Airway epithelial cell (primary cell): ENCODE measurements at places on chromosomes 4 and X. TPM values are rescaled to one million over a fixed set of nuclear protein-coding genes. Genes with fewer than 3 reads are reported as not detected.

TMEM131L gene
- total RNA-seq: 11.3 and 11.7 TPM in 2 replicates

MEPE gene
- total RNA-seq: not detected in 2 replicates

SOWAHB gene
- total RNA-seq: 17.3 and 21.4 TPM in 2 replicates

GAB3 gene
- not detected in 2 replicates for total RNA-seq

ATXN3L gene
- total RNA-seq: not detected in 2 replicates

RADX gene
- total RNA-seq: 2.2 and 2.3 TPM in 2 replicates

KLKB1 gene
- not detected in 2 replicates for total RNA-seq

CCDC160 gene
- total RNA-seq: 0.21 and 0.23 TPM in 2 replicates

CFAP47 gene
- total RNA-seq: not detected in 2 replicates

NRK gene
- 0.35 and 1.6 TPM in 2 replicates for total RNA-seq

SCD5 gene
- total RNA-seq: 26.2 and 29.3 TPM in 2 replicates

GPR82 gene
- not detected in 2 replicates for total RNA-seq

FRG2 gene
- not detected in 2 replicates for total RNA-seq

PRKG2 gene
- total RNA-seq: 0.28 and 1.1 TPM in 2 replicates

HS3ST1 gene
- 1.7 and 10.1 TPM in 2 replicates for total RNA-seq

ZNF157 gene
- total RNA-seq: 0.14 TPM in 2 replicates

HAND2 gene
- total RNA-seq: not detected in 2 replicates

SATL1 gene
- total RNA-seq: not detected in 2 replicates

PLS3 gene
- 271 and 325 TPM in 2 replicates for total RNA-seq

CXCL10 gene
- 0.65 TPM in 1 of 2 replicates, not detected in the other for total RNA-seq

AFM gene
- not detected in 2 replicates for total RNA-seq

CYBB gene
- not detected in 2 replicates for total RNA-seq

RNF4 gene
- 38.1 and 38.7 TPM in 2 replicates for total RNA-seq

TBC1D19 gene
- total RNA-seq: 10.1 and 10.4 TPM in 2 replicates

TMSB15A gene
- 1.1 and 4.3 TPM in 2 replicates for total RNA-seq

GAGE12H gene
- not detected in 2 replicates for total RNA-seq

CLCN4 gene
- total RNA-seq: 1.5 and 2.4 TPM in 2 replicates

CT45A1 gene
- total RNA-seq: not detected in 2 replicates

ERVMER34-1 gene
- total RNA-seq: 2.7 and 4.2 TPM in 2 replicates

NDST3 gene
- total RNA-seq: not detected in 2 replicates

RASGEF1B gene
- total RNA-seq: 1.2 and 1.3 TPM in 2 replicates

GRID2 gene
- total RNA-seq: not detected in 2 replicates

RAB33B gene
- 3.9 and 6.2 TPM in 2 replicates for total RNA-seq

GPC4 gene
- total RNA-seq: 3.1 and 3.3 TPM in 2 replicates

VCX2 gene
- total RNA-seq: not detected in 2 replicates

HELT gene
- not detected in 2 replicates for total RNA-seq

HTN1 gene
- not detected in 2 replicates for total RNA-seq

ARHGAP4 gene
- 1.2 and 7.0 TPM in 2 replicates for total RNA-seq

NXF2 gene
- total RNA-seq: not detected in 2 replicates

RBMXL3 gene
- not detected in 2 replicates for total RNA-seq
